ENCODE measurements at places on chromosomes 6 and 20.

DNA sequence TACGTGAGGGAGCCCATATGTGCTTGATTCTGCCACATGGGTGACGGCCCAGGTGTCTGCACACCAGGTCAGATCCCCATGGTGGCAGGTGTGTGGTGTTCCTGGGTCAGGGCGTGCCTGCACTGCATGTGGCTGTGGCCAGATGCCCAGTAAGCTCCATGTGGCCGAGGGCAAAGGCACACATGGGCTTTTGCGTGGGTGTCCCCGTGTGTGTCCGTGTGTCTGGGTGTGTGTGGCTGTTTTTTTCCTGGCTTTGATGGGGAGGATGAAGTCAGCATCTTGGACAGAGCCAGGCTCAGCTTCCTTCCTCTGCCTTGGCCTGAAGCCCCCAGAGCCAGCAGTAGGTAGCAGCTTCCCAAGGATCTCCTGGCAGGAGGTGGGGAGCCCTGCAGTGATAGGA lies 1.5 kb upstream of the TNXB start:
- DNase-seq, result no peak

- peak; percentile 15 for DNase-seq
Observed at GRCh38 chr6:135088281-135088680, 33.7 kb upstream of the HBS1L start.

GRCh38 chr6:53394704-53395103 lies 46.0 kb upstream of the ELOVL5 start:
- no peak for DNase-seq

GRCh38 chr20:57450419-57450818 lies 59.2 kb downstream of the RBM38 start:
- peak; percentile 94 for DNase-seq

DNA sequence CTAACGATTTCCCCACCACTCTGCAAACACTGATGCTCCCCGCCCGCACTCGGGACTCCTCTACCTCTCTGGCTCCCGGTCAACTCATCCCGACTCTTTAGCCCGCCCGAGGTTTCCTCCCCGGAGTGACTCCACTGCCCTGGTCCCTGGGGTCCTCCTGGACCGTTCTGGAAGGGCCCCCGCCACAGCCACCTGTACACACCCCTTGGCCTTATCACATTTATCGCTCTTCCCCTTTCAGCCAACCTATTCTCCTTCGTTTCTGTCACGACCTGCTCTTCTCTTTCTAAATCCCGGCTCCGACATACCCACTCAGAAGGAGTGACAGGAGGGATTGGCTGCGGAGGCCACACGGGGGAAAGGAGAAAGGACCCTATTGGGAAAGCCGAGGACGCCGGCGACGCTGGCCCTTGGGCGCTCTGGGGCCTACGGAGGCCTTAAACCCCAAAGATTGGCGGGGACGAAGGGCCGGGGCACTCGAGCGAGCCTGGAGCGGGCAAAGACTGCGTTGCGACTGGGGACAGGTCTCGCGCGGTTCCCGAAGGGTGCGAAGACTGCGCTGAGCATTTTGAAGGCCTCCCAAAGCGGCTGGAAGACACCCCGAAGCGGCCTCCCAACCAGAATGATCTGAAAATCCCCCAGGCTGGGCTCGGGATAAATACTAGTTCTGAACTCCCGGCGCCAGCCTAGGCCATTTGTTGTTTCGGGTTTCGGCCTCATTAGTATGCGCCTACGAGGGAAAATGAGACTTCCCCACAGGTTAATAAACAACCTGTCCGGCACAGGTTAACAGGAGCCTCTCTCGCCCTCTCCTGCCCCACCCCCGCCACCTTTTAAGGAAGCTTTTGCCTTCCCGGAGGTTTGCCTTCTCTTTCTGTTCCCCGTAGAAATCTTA lies 9.2 kb downstream of the SIM1 start:
- no peak for DNase-seq

DNA sequence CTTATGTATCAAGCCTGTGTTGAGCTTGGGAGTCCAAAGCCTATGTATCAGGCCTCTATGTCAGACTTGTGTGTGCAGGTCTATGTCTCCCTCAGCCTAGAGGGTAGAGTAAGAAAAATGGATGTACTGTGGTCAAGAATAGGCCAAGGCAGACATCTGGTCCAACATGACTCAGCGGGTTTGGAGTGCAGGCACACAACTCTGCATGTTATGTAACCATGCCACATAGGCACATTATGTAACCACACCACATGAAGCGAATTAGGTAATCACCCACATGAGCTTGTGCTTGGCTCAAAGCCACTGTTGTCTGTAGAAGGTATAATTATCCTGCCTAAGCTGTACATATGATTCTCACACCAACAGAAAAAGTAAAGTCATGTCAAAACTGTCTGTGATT lies 1190.5 kb upstream of the EYS start:
- peak; percentile 88 for DNase-seq

GRCh38 chr6:99344289-99344688 lies 5.2 kb downstream of the FAXC start:
- no peak for DNase-seq

GRCh38 chr6:169890901-169891300 lies 139.5 kb downstream of the ERMARD start:
- no peak for DNase-seq

GRCh38 chr20:37687478-37687805 lies 6.4 kb upstream of the CTNNBL1 start:
- no peak for DNase-seq

- DNase-seq, result peak; percentile 47
Observed at GRCh38 chr6:84428300-84428907, 201.0 kb upstream of the CEP162 start.

DNA sequence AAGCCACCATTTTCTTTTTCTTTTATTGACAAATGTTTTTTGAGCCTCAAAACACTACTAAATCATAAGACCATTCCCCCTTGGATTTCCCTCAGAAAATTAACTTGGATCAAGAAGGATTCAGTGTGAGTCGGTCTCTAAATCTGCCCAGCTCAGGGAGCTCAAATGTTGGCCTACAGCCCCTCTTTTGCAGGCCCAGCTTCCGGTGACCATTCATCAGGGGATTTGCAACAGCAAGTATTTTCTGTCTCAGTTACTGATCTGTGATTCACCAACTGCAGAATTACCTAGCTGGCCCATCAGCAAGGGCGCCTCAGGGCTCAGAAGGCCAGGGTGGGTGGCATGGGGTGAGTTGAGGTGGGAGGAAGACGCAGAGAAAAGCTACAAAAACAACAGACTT lies 318.1 kb downstream of the CDC5L start:
- no peak for DNase-seq

DNA sequence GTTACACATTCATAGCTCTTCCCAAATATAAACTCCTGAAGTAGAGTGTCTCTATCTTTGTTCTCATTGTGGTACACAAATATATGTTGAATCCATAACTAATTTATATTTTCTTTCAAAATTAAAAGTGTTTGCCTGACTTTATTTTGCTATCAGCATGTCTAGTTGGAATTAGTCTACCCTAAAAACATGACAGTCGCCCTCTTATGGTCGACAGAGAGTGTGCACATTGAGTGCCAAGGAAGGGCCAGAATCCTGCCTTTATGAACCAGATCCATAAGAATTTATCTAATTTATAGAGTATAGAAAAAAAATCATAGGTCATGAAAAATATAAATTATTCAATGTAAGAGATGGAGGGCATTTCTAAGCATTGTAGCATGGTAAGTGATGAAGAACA lies 12.3 kb upstream of the DEFB112 start:
- DNase-seq, result no peak

DNA sequence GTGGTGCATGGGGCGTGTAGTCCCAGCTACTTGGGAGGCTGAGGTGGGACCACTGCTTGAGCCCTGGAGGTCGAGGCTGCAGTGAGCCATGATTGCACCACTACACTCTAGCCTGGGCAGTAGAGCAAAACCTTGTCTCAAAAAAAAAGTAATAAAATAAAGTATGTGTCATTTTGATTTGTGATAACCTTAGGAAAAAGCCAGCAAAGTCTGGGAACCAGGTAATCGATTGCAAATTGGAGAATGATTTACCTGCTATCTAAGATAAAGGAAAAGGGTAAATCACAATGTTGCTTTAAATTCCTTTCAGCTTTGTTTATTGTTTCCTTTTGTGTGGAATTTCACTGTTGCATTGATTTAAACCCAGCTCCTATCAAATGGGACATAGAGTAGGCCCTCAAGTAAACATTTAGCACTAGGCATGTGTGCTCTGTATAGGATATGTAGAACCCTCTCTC lies 59.0 kb downstream of the SGK1 start:
- DNase-seq, result no peak

GRCh38 chr6:16184551-16184950 lies 53.8 kb upstream of the GMPR start:
- no peak for DNase-seq

- DNase-seq, result no peak
Observed at GRCh38 chr6:138923561-138923960, 64.5 kb downstream of the REPS1 start.

DNA sequence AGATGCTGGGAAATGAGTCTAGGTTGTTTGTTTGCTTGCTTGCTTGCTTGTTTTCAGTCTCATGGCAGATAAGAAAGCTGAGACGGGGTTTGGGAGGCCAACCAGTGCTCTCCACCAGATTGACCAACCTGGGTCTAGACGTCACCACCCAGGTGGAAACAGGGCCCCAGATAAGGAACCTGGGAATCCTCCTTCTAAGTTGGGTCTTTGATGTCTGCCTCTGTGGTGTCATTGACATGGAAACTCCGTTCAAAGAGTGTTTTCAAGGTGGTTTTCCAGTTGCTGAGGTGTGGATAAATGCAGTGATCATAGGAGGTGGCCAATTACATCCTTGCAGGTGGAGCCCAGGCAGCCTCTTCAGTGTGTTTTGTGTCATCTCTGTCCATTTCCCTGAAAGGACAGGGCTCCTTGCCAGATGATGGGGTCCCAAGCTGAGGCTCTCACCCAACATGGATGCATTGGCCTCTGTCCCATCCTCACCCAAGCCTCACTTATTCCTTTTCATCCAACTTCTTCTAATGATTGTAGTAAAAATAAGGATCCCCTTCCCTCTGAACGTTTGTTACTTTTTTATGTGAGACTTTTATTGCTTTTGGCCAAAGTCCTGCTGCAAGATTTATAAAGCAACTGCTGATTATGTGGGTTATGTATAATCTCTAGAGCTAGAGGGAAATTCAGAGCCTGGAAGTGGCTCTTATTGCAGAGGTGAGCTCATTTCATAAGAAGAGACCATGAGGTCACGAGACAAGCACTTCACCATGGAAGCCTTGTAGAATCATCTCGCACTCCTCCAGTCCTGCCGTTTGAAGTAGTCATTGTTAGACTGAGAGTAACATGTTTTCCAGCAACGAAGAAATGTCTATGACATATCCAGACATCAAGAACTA lies 32.0 kb upstream of the SYNDIG1 start:
- DNase-seq, result no peak

DNA sequence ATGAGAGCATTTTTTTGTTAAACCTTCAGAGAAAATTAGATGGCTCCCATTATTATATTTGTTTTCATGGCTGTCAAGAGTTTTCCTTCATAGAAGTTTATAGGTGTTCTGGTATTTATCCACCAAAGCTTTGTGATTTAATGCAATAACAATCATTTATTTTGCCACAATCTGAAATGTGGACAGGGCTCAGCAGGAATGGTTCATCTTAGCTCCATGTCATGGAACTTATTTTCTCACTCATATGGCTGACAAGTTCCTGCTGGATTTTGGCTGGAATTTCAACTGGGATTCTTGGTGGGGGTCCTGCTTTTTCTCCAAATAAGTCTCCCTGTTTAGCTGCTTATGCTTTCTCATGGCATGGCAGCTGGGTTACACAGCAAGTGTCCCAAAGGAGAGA lies 876.7 kb downstream of the QKI start:
- no peak for DNase-seq

GRCh38 chr20:23153696-23154341 lies 67.7 kb upstream of the CD93 start:
- no peak for DNase-seq

DNA sequence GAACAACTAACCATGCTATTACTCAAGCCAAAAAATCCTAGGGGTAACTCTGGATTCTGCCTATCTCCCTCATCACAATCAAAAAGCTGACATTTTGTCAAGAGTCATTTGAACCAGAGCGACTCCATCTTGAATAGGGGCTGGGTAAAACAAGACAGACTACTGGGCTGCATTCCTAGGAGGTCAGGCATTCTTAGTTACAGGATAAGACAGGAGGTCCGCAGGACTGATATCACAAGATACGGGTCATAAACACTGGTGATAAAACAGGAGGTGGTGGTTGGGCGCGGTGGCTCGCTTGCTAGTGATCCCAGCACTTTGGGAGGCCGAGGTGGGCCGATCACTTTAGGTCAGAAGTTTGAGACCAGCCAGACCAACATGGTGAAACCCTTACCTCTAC lies 32.2 kb downstream of the C6orf52 start:
- DNase-seq, result no peak

DNA sequence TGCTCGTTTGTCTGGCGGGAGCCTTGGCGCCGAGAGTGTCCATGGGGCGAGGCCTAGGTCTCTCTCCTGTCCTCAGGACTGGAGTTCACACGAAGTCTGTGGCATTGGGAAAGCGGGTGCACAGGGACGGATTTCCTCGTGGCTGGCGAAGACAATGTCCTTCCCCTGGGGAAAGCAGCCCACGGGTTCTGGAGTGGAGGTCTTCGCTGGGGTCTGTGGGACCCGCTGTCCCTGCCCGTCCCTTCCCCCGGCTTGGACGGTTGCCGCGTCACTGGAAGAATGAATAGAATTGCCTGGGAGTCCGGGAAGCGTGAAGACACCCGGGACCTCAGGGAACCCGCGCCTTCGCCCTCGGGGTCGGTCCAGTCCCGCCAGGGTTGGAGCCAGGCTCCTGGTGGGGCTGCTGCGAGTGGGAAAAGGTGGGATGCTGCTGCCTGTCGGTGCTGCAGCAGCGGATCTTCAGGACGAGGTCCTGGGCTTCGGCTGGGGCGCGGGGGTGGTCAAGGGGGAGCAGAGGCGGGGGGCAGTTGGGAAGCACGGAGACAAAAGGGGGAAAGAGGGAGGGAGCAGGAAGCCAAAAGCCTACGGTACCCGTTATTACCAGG lies 441.8 kb upstream of the DEFB115 start:
- no peak for DNase-seq

DNA sequence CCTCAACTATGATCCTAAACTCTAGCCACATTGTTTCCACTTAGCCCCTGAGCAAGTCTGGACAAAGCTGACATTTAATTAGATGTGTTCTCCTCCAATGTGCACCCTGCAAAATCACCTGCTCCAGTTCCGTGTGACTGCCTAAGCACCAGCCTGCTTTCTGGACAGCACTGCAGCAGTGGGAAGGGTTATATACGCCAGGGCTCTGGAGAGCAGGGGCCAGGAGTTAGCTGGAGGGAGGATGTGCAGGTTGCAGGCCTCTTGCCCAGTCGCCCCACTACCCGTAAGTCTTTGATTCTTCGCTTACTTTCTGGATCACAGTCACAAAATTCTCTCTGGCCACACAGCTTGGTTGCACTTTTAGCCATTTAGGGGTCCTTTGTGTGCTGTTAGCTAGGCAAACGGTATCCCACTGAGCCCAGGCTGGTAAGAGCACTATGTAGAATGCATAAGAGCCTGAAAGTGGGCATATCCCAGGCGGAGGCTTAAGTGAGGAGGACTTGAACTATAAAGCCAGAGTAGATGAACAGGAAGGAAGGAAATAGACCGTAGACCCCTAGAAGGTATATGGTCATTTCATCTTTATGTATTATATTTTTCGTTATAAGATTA lies 10.7 kb upstream of the PLEKHG1 start:
- no peak for DNase-seq

GRCh38 chr6:154478021-154478700 lies 32.3 kb downstream of the CNKSR3 start:
- DNase-seq, result no peak

Measured in AML-193 (cell line).